ENCODE measurements at places on chromosomes 6 and 20. TPM values are rescaled to one million over a fixed set of nuclear protein-coding genes. Genes with fewer than 3 reads are reported as not detected.

NOTCH4 gene
- total RNA-seq: 2.4 TPM

DNA sequence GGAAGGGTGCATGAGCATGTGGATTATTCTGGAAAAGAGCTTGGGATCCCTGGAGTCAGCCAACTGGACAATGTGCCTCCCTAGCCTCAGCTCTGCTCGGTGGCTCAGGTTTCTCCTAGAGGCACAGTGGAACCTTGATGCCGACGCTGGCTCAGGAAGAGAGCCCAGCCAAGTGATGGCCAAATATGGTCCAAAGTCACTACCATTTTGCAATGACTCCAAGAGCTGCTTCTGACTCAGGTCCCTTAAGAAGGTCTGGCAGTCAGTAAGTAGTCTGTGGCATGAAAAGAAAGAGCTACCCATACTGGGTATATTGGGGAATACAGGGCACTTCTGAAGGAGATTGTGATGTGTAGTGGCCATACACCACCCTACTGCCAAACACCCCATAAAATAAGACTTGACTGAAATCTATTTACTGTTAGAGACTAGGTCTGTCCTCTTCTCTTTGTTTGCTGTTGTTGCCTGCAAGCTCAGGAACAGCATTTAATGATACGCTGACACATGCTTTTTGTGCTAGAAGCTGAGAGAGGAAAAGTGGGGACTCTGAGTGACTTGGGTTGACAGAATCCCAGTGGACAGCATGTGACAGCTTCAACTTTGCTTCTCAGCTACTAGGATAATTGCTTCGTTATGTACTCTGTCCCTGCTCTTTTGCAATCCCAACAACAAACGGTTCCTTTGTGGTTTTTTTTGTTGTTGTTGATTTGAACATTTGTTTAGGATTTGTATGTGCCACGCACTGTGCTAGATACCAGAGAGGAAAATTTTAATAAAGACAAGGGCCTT lies 30.3 kb upstream of the OGFRL1 start:
- no peak for DNase-seq

- DNase-seq: no peak
Observed at GRCh38 chr6:88483424-88483823, 317.3 kb upstream of the CNR1 start.

EYS gene
- total RNA-seq: 0.13 TPM

DNA sequence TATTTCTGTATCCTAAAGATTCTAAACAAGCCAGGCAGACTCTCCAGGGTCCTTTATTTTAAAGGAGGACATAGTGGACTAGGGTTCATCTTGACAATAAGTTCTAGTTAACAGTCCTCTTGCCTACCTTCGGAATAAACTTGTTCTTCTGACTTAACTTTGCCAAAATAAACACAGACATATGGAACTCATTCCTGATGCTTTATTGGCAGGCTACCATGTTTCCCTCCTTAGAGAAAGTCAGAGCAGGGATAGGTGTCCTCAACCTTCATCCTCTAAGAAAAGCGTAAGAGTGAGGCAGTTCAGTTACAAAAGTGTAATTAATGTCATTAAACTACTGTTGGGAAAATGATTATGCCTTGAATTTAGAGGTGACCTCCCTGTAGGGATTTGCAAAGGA lies 46.9 kb upstream of the NRSN1 start:
- DNase-seq: no peak

DNA sequence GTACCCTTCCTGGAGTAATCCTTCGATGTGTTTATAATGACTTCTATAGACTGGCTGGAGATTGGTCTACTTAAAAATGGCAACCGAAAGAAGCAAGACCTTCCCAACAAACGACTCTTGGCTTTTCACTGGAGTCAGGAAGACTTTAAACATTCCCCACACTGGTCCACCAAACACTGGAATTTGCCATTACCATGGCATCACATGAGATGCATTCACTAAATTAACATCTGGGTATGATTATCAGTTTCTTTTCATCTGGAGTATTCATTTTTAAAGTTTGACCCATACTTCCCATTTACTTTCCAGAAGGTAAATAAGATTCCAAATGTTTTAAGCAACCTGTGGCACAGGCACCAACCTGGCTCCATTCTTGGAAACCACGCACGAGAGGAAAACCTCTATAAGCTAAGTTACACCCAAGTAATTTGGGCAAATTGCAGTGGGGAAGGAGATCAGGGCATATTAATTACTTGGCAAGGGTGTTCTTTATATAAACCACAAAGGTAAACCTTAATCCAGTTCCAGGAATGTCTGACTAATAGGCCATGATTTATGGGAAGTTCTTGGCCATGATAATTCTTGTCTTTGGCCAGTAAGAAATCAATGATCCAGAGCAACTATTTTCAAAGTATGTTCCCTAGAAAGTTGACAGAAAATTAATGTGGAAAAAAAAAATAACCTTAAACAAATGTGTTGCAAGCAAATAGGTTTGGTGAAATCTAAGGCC lies 190.0 kb upstream of the COL21A1 start:
- DNase-seq: peak; percentile 55

DNA sequence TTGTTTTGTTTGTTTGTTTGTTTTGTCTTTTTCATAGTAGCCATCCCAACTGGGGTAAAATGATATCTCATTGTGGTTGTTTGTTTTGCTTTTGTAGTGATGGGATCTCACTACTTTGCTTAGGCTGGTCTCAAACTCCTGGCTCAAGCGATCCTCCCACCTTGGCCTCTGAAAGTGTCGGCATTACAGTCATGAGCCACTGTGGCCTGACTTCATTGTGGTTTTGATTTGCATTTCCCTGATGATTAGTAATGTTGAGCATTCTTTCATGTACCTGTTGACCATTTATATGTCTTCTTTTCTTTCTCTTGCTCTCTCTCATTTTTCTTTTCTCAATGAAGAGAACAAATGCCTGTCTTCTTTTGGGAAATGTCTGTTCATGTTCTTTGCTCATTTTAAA lies 30.8 kb upstream of the HLA-DOA start:
- DNase-seq: no peak

RCAN2 gene
- not detected for total RNA-seq

GRCh38 chr6:169158691-169159090 lies 95.0 kb downstream of the THBS2 start:
- no peak for DNase-seq

KHDRBS2 gene
- total RNA-seq: not detected

- no peak for DNase-seq
Observed at GRCh38 chr6:20069021-20069522, 143.2 kb downstream of the MBOAT1 start.

VGLL2 gene
- total RNA-seq: not detected

DNA sequence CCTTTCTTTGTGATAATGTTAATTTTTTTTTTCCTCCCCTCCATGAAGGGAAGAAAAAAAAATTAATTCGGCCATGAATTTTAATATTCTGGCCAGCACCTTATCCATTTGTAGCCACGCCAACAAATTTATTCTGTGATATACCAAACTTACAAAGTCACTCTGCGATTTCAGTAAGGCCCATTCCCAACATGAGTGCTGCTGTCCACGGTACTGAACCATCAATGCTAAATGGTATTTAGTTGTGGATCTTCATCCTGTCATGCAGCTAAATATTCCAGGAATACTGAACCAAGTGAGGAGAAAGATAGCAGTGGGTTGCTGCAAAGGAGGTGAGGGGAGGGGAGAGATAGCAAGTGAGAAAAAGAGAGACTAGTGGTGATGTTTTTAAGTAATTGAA lies 19.5 kb upstream of the RSPH4A start:
- peak; percentile 32 for DNase-seq

TMEM217 gene
- total RNA-seq: 1.4 TPM

- DNase-seq: no peak
Observed at GRCh38 chr6:21208796-21209186, 384.8 kb upstream of the SOX4 start.

- DNase-seq: peak; percentile 53
Observed at GRCh38 chr6:107179004-107179403, 63.7 kb upstream of the BEND3 start.

PHACTR3 gene
- total RNA-seq: 0.26 TPM
